ENCODE measurements at places on chromosomes 6 and 20.
A peak's percentile ranks its signal among the peaks of the same experiment; 100 is the strongest.

DNA sequence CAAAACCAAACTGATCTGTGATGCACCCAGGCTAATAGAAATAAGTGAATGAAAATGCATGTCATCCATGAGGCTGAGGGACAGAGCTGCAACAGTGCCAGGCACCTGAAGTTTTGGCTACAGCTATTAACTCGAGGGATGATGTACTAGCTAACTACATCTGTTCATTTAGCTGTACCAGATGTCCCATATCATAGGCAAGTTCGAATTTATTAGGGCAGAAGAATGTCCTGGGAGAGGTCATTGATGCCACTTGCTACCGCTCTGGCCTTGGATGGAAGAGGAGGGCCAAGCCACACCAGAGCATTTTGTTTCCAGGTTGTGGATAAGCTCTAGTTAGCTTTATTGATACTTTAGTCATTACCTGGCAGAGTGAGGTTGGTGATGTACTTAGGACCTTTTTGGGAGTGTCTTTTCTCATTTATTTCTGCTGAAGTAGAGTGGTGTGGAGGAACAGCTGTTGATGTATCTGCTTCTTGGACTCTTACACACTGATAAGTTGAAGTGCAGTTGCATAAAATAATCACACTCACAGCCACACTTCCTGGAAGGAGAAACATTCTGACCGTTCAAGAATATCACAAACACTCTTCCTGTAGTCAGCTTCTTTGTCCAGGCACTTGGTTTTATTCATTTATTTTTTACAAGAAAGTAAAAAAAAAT is 8.2 kb downstream of the ZFAND3 start:
- no peak for DNase-seq

- DNase-seq = no peak
These were observed 12.6 kb upstream of the DST start for GRCh38 chr6:56655249-56655648.

DNA sequence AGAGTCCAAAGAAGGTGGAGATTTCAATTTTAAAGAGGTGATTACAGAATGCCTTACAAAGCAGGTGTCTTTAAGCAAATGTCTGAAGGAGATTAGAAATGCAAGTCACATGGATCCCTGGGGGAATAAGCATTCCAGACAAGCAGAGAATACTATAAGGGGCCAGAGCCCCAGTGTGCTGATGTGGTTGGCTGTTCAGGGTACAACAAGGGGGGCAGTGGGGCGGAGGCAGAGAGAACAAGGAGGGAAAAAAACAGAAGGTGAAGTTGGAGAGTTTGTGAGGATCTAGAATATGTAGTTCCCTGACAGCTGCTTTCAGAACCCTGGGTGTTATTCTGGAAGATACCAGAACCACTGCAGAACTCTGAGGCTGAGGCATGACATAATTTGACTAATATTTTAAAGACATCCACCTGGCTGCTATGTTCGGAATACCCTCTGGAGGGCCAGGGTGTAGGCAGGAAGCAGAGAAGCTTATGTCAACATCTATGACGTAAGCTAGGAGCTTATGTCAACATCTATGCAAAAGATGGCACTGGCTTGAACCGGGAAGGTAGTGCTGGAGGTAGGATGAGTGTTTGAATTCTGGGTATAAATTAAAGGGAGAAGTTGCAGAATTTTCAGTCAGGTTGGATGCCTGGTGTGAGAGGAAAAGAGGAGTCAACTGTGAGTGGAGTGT is 276.3 kb upstream of the AGPAT4 start:
- no peak for DNase-seq

- DNase-seq = no peak
These were observed 77.7 kb downstream of the TMEM170B start for GRCh38 chr6:11615214-11615602.

DNA sequence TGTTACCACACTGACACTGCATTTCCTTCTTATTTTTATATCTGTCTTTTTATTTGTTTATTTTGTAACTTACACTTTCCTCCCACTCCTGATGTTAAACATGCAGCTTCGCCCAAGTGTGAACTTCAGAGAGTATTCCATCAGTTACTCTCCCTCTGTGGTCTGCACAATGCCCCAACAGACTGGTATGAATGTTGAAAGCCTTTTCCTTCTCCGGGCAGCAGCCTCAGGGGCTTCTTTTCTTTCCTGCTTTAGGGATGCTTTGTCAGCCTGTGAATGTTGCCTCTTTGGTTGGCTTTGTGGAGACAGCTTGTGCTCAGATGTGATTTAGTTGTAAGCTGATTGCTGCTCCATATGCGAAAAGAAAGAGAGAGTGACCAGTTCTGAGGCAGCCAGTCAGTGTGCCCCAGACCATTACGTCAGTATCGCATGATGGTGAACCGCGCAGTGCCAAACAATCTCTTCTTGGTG is 44.0 kb downstream of the SMPDL3A start:
- DNase-seq = no peak

GRCh38 chr20:3209946-3210317 is 634 bp downstream of the ITPA start:
- no peak for DNase-seq

- DNase-seq = no peak
These were observed 464.9 kb downstream of the TBC1D32 start for GRCh38 chr6:120869397-120869796.

DNA sequence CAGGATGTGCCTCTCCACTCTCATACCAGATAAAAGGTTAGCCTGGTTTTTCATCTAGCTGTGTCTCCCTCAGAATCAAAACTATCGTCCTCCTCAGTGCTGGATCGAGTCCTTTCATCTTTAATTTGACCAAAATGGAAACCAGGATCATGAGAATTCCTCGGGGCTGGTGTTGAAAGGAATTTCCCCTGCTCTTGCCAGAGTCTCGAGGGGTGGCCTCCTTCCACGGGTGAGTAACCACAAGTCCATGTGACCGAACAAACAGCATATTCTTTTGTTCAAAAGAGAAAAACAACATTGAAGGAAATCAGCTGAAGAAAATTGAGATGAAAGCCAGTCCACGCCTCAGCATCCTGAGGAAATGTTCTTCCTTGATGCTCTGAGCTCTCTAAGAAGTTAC is 165.9 kb upstream of the CDYL start:
- no peak for DNase-seq

DNA sequence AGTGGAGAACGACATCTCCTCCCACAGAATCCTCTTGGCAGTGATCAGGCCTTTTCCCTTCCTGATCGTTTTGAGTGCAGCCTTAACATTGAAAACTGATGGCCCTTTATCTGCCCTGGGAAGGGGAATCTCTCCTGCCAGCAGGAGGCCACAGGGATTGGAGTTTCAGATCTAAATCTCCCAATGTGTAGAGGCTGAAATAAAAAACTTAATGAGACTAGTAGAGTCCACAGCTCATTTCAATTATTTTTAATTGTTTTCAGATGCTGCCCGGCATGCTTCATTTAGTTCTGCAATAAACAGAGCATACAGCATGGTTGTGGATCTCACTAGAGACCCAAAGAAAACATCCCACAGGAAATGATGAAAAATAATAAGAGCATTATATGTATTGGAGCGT is 662.2 kb upstream of the HS3ST5 start:
- DNase-seq = no peak

DNA sequence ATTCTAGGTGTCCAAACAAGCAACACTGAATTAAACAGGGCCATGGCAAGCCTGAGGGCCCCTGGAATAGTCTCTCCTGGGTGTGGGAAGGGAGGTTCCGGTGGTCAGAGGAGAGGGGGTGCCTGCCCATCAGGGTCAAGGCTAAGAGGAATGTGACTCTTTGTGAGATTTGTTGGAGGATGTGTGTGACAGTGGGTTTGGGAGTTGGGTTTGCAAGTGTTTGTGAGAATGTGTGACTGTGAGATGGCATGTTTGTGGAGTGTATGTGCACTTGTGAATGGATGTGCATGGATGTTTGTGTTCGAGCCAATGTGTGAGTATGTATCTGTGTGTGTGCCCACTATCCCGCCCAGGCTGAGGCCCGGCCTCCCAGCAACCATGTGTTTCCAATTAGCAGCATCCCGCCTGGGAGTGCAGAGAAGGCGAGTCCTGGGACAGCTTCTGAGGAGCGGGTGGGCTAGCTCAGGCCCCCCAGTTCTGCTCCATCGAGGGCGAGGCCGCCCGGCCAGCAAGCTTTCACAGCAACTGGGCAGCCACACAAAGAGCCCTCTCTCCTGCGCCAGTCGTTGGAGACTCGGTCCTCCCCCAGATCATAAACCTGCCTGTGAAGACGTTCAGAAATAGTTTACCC is 12.6 kb downstream of the FOXC1 start:
- no peak for DNase-seq

DNA sequence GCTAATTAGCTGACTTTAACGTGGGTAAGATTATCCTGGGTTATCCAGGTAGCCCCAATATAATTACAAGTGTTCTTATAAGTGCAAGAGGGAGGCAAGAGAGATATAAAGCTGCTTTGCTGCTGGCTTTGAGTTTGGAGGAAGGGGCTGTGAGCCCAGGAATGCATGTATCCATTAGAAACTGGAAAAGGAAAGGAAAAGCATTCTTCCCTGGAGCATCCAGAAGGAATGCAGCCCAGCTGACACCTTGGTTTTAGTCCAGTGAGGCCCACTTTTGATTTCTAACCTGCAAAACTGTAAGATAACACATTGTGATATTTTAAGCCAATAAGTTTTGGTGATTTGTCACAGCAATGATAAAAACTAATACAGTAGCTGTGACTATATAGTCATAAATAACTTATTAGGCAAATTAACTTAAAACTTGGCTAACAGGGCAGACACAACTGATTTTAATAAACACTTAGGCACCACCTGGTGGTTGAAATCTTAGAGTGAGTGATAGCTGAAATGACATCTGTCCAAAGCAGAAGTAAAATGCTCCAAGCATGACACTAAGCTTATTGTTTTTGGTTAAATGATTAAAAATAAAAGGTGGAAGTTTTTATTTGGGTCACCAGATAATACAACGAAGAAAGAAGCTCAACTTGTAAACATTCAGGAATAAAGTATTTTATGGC is 35.6 kb downstream of the ADGRF4 start:
- peak; percentile 13 for DNase-seq

DNA sequence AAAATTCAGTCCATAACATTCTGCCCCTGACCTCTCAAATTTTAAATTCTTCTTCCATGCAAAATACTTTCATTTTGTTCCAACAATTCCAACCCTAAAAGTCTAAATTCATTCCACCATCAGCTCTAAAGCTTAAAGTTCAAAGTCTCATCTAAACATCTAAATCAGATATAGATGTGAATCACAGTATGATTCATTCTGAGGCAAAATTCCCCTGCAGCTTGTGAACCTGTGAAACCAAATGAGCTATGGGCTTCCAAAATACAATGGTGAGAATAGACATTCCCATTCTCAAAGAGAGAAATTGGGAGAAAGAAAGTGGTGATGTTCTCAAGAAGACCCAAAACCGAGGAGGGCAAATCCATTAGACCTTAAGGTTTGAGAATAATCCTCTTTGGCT is 309.8 kb downstream of the HIVEP2 start:
- DNase-seq = no peak

- no peak for DNase-seq
These were observed 4.1 kb downstream of the ZC3H12D start for GRCh38 chr6:149480502-149481280.

DNA sequence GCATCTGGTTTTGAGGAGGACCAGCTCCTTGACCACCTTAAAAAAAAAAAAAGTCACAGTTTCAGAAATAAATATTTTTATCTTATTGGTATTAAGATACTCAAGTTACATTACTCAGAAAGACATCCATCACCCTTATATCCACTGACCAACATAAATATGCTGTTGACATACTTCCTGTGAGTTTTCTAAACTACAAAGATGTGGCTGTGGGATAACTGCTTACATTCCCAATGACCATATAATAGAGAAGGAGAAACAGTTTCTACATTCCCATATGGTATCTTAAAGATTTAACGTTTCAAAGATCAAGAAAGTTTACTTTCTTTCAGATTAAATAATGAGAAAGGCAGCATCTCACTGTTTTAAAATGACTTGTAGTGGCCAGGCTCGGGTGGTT is 46.3 kb downstream of the TP53INP2 start:
- no peak for DNase-seq

GRCh38 chr6:150478656-150479545 is 110.1 kb downstream of the IYD start:
- no peak for DNase-seq

DNA sequence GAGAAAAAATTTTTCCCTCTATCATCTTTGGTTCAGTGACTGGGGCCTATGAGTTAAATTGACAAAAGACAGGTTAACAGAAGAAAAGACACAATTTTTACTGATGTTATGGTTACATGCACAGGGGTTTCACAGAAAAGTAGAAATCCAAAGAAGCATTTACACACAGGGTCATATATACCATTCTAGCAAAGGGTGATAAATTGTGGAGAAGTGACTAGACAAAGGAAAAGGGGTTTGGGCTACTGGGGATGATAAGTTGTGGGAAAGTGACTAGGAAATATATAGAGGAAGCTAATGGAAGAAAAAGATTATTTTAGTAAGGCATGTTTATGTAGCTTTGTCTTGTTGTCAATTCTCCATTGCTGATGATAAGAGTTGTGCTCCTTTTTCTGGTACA is 276.7 kb upstream of the JARID2 start:
- DNase-seq = no peak

GRCh38 chr20:48825566-48825920 is 2.3 kb downstream of the PREX1 start:
- DNase-seq = no peak

GRCh38 chr6:5199283-5199682 is 61.5 kb downstream of the LYRM4 start:
- DNase-seq = no peak

DNA sequence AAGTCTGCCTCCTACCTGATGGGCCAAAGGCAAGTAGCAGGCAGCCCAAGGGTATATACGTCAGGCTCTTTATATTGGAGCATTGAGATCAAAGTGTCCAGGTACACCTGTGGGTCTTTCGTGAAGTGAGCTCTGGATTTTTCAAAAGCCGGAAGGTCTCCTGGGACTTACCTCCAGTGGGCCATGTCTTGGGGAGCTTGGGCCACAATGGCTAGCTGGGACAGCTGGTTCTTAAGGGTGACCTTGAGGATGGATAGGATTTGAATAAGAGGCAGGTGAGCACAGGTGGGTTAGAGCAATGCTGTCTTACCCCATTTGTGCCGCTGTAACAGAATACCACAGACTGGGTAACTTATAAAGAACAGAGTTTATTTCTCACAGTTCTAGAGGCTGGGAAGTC is 153.4 kb downstream of the CDC5L start:
- DNase-seq = no peak

DNA sequence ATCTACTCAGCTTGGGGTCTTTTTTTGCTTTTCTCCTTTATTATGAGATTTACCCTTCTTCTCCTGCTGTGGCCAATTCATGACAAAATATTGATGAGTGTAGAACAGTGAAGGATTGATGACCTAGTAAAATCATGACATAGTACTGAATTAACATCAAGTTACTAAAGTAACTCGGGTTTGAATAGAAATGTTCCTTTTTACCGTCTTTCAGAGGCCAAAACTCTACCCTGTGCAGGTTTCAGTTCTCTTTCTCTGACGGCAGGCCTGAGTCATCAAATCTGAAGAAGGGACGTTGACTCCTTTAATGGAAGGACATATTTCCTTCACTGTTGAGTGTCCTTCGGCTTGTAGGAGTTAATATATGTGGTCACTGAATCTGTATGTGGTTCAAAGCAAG is 80.7 kb downstream of the RREB1 start:
- DNase-seq = no peak

All from naive thymus-derived CD4-positive, alpha-beta T cell (primary cell).